Chondrocyte (in vitro differentiated cells): ENCODE measurements at places on chromosomes 6 and 20.

- no peak for DNase-seq
Measured at GRCh38 chr6:66896415-66896814, 1189.4 kb upstream of the EYS start.

- DNase-seq = no peak
Measured at GRCh38 chr6:85348643-85349042, 101.2 kb upstream of the NT5E start.

- DNase-seq = no peak
Measured at GRCh38 chr6:25136854-25137253, 142.3 kb upstream of the CARMIL1 start.

DNA sequence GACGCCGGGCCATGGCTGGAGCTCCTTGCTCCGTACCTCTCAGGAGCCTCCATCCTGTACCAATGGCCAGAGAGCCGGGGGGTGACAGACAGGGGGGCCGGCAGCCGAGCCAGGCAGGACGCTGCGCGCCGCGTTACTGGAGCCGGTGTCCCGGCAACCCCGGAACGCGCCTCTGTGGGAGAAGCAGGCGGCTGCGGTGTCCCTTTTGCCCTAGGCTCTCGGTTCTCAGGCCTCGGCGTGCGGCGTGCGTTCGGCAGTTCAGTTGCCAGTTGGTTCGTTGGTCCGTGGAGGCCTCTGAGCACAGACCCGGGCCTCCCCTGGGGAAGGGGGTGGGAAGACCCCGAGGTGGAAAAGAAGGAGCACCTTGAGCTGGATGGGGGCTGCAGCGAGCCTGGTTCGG, at the start of gene SPATS1:
Gene SPATS1 (plus strand): TSS at position 162 of the 400 bp plus-strand sequence. CDS start 446 bp downstream, outside the sequence.
- DNase-seq = no peak

GRCh38 chr6:159739341-159739740, 12.0 kb downstream of the WTAP start:
- no peak for DNase-seq

DNA sequence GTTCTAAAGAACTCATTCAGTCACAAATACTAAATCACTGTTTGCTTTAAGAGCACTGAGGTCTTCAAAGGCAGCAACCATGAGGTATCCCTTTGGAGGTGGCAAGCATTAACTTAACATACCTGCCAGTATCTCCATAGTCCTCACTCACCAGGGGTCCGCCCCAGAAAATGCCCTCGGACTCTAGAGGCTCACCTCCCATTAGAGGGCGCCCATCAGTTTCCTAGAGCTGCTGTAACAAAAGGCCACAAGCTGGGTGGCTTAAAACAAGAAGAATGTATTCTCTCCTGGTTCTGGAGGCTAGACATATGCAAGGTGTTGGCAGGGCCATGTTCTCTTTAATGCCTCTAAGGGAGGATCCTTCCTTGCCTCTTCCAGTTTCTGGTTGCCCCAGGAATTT, 12.0 kb upstream of the RNGTT start:
- DNase-seq = no peak

DNA sequence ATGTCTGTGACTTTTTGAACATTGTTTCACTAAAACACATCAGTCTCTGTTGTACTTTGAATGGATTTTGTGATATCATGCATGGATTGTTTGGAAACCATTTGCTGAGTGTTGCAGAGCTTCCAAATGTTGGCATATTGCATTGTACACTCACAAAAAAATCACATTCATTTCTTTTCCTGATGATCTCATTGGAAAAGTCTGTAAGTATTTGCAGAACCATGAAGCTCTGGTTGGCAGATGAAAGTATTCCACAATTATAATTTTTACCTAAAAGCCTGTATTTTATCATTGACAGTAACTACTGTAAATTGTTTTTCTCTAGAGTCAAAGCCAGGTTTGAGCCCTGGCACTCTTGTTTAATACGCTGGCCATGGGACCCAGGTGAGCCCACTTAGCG, 42.1 kb downstream of the VAPB start:
- DNase-seq = no peak

- no peak for DNase-seq
Measured at GRCh38 chr6:139701695-139702094, 327.2 kb upstream of the CITED2 start.

- DNase-seq = peak; percentile 30
Measured at GRCh38 chr6:167974640-167975344, 22.7 kb upstream of the KIF25 start.
